ENCODE measurements at places on chromosomes 13 and 19.

DNA sequence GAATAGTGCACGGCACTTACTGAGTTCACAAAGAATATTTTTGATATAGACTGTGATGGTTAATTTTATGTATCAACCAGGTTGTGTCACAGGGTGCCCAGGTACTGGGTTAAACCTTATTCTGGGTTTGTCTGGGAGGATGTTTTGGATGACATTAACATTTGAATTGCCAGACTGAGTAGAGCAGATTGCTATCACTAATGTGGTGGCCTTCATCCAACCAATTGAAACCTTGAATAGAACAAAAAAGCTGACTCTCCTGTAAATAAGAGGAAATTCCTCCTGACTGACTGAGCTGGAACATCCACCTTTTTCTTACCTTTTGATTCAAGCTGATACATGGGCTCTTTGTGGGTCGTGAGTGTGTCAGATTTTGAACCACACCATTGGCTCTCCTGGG is 1424.4 kb upstream of the MIR17HG start:
- H3K36me3 ChIP-seq: no peaks in the 10 kb centered on the region
- no peaks in the 10 kb centered on the region for H3K27me3 ChIP-seq
- DNase-seq: no peak

DNA sequence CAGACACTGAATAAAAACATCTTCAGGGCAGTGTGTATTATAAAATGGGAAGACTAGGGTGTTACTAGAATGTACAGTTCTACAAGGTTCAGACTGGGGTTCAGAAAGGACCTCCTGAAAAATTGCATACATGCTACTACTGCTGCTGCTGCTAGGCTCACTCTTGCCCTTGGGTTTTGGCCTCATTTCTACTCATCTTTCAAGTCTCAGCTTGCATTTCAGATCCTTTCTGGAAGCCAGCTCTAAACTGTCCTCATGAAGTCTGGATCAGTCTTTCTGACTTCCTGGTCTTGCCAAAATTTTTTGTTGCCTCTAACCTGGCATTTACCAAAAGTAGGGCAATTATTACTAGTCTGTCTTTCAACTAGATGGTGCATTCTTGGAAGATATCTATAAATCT is 393.3 kb downstream of the DIAPH3 start:
- no peak for DNase-seq
- no peaks in the 10 kb centered on the region for H3K36me3 ChIP-seq
- no peak overlapping the region for H3K27ac ChIP-seq
- peaks cover 20% of the 10 kb centered on the region for H3K4me1 ChIP-seq

GRCh38 chr19:41646589-41647204 is 19.8 kb upstream of the CEACAM4 start:
- H3K4me1 ChIP-seq: no peaks in the 10 kb centered on the region
- no peak overlapping the region for H3K4me3 ChIP-seq
- no peaks in the 10 kb centered on the region for H3K36me3 ChIP-seq

GRCh38 chr13:80226645-80227044 is 114.3 kb downstream of the SPRY2 start:
- peaks cover 6% of the 10 kb centered on the region for H3K4me1 ChIP-seq
- H3K4me3 ChIP-seq: no peak overlapping the region
- DNase-seq: no peak
- no peaks in the 10 kb centered on the region for H3K27me3 ChIP-seq

DNA sequence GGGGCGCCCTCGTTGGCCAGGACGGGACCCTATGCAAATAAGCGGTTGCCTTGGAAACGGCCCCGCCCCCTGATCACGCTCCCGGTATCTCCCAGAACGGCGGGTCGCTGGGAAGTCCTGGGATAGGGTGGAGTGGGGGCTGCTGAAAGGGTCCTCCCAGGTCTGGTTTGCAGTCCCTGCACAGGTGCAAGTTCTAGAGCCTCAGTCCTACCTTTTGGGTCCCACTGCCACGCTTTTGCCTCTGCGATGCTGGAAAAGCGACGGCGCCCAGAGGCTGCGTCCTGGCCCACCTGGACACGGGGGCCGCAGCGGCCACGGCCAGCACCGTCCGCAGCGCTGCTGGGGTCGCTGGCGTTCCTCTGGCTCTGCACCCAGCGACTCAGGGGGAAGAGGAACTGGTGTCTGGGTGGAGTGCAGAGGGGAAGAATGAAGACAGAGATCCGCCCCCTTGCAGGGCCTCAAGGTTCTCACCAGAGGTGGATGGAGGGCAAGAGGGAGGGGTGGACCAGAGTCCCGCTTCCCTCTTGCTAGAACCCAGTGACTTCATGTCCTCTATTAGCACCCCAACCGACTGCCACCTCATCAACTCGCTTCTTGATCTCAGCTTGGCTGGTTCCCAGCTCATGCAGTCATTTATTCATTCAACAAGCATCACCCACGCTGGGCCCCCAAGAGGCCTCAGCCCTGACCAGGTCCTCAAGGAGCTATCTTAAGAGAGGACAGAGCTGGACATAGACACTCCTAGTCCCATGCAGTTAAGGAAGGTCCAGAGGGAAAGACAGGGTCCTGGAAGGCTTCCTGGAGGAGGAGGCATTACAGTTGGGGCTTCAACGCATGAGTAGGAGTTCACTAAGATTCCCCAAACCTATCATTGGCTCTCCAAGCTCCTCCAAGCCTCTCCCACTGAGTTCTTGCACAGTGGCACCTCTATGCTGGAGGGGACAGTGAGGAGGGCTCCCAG is at the start of gene LRRC25:
LRRC25 (minus strand) TSS at position 381 of the 961 bp plus-strand sequence. CDS start 659 bp downstream, outside the sequence.
- H3K27ac ChIP-seq: no peak within 1 kb of the TSS
- H3K4me3 ChIP-seq: no peak within 1 kb of the TSS
- no peaks in the 10 kb centered on the region for H3K36me3 ChIP-seq
- H3K4me1 ChIP-seq: peaks cover 9% of the 10 kb centered on the region
- no peaks in the 10 kb centered on the region for H3K27me3 ChIP-seq

DNA sequence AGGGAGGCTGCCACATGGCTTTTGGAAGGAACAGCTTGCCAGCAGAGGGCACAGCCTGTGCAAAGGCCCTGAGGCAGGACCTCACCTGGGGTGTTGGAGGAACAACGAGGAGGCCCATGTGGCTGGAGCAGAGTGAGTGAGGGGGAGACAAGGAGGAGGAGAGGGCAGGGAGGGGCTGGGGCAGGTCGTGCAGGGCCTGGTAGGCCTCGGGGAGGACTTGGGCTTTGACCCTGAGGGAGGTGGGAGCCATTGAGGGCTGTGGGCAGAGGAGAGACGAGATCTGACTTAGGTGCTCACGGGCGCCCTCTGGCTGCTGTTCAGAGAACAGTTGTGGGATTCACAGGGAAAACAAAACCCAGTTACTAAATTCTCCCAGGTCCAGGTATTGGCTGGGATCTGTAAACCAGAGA is 25.2 kb downstream of the ZNRF4 start:
- DNase-seq: no peak
- H3K27ac ChIP-seq: no peak overlapping the region
- H3K27me3 ChIP-seq: peaks cover 28% of the 10 kb centered on the region
- H3K4me3 ChIP-seq: no peak overlapping the region
- H3K36me3 ChIP-seq: no peaks in the 10 kb centered on the region

All from type B pancreatic cell (in vitro differentiated cells).